ENCODE measurements at places on chromosomes 3 and 15. TPM values are rescaled to one million over a fixed set of nuclear protein-coding genes. Genes with fewer than 3 reads are reported as not detected.

Gene XCR1
- not detected for total RNA-seq

Gene ISG20
- total RNA-seq = 379 TPM

Gene OR5K2
- total RNA-seq = not detected

Gene ITIH4
- 24.9 TPM for total RNA-seq

Gene P2RY13
- not detected for total RNA-seq

Gene UBA3
- 133 TPM for total RNA-seq

Gene GLDN
- total RNA-seq = not detected

Gene CHRNA5
- total RNA-seq = 6.8 TPM

Gene C3orf20
- not detected for total RNA-seq

Gene MYEF2
- total RNA-seq = 19.9 TPM

Gene MESP2
- not detected for total RNA-seq

Gene SLC12A8
- 4.3 TPM for total RNA-seq

Gene PLSCR5
- not detected for total RNA-seq

Gene GOLGA8T
- total RNA-seq = 0.47 TPM

All from activated CD8-positive, alpha-beta memory T cell treated with anti-CD3 and anti-CD28 coated beads, Interleukin-2, amount 10 ng/mL, durations not matched to agents 7 days and 5 days (primary cell).